ENCODE measurements at places on chromosomes 11 and 22.

- peak; percentile 54 for DNase-seq
These were observed 78.9 kb downstream of the SFI1 start for GRCh38 chr22:31575190-31575589.

- DNase-seq, result no peak
These were observed 279.9 kb downstream of the BRD1 start for GRCh38 chr22:49547751-49548239.

DNA sequence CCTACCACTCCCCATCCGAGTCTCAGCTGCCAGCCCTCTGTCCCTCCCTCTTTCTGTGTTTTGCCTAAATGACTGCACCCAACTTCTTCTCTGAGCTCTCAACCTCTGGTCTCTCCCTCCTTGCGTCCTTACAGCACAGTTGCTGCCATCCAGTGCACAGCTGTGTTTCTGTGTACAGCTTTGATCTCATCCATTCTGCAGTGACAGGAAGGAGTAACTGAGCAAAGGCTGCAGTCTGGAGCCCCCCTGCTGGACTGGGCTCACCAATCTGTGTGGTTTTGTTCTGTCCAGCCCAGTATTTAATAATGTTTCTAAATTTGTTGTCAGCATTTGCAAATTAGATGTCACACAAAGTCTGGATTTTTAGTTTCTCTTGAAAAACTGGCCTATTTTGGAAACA is 43.8 kb downstream of the PRR5L start:
- no peak for DNase-seq

DNA sequence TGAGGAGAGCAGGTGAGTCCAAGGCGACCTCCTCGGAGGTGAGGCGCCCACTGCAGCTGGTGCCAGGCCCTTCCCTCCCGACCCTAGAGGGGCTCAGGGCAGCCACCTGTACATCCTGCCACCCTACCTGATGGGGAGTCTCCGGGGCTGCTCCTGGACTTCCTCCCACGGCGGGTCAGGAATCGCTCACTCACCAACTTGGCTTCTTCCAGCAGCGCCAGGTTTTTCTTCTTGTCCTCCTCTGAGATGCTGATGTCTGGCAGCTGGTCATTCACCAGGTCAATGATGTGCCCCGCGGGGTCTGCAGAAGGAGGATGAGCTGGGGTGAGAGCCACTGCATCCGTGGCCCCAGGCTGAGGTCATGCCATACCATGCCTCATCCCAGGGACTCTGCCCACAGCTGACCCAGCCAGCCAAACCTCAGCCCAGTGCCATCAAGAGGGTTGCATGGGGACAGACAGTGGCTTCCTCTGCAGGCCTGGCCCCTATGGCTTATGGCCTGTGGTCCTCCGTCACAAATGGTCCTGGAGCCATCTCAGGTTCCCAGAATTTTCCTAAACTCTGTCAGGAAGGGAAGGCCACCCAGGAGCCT is 61.0 kb upstream of the LYVE1 start:
- DNase-seq, result no peak

DNA sequence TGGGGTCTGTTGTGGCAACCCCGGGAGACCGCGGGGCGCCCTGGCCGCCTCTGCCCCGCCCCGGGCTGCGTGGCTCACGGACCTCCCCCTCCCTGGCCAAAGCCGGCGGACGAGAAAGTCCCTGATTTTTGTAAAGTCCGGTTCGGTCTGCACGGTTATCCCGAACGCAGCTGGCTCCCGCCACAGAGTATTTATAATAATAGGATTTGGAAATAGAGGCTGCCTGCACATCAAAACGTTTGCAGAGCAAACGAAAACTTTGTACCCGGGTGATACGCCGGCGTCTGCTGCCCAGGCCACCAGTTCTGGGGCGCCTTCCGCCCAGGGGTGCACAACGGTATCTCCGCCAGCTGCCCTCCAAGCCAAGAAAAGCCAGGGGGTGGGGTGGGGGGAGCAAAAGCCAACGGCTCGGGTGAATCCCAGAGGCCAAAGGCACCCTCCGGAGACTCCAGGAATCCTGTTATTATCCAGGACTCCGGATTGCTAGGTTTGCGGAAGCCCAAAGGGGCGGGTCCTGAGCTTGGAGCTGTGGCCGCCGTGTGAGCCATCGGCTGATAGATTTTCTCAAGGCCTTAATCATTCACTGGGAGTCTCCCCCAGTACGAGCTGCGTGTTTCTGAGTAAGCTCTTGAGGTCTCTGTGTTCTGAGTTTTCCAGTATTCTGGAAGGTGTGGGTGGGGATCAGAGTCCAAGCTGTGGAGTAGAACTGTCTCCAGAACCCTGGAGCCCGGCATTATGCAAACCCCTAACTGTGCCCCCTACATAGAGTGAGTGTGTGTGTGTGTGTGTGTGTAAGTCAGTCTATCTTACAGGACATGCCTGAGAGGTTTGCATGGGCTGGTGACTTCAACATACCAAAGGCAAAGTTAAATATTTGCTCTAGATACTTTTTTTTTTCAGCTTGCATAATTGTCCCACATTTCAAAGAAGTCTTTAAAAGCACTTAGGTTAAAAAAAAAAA is 673 bp upstream of the SHANK2 start:
- no peak for DNase-seq

DNA sequence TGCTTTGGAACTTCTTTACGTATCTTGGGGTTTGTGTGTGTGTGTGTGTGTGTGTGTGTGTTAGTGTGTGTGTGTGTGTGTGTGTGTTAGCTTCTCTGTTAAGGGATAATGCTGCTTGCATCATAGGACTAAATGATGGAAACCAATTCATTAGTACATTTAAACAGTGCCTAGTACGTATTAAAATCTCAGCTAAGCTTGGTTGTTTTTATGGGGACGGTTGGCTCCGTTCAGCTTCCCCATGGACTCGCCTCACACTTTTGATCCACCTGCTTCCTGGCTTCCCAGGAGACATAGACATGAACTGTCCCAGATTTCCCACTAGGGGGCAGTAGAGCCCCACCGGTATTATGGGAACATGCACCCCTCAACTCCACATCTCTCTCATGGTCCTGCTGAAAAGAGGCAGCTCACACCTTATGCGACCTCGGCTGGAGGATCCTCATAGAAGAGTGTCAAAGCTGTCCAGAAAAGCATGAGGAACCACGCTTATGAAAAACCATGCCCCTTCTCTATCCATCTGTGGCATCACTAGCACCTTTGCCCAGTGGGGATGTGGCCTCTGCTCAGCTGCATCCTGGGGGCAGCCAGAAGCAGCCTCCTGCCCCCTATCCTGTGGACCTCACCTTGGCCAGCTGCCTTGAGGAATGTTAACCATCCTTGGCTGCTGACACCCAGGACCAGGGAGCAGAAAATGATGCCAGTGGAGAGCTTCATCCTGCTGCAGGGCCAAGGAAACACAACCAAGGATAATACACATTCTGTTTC is 9.7 kb upstream of the SAAL1 start:
- peak; percentile 11 for DNase-seq

- no peak for DNase-seq
These were observed 172.6 kb upstream of the CADM1 start for GRCh38 chr11:115676768-115677167.

DNA sequence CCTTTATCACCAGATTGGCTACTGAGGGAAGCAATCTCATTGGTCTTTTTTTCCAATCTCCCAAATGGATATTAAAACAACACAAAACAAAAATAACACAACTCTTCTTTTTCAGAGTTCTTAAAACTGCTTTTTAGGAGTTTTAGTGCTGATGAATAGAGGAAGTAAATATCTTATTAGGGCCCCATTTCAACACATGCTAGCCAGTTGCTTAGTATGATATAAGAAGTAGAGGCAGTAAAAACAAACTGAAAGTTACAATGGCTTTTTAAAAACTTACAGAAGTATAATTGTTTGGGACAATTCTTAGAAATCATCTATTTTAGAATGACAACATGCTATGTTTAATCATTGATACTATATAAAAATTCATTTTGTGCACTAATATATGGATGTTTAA is 3.4 kb downstream of the C11orf71 start:
- no peak for DNase-seq

- no peak for DNase-seq
These were observed 36.1 kb upstream of the NNMT start for GRCh38 chr11:114260077-114260476.

GRCh38 chr11:114358716-114359115 is 41.6 kb downstream of the C11orf71 start:
- DNase-seq, result no peak

GRCh38 chr11:59501931-59502330 is 1.4 kb upstream of the OR4D11 start:
- no peak for DNase-seq

GRCh38 chr11:11978792-11979487 is 29.5 kb downstream of the DKK3 start:
- DNase-seq, result no peak

- DNase-seq, result no peak
These were observed 175.2 kb downstream of the WNT11 start for GRCh38 chr11:76030968-76031590.

- no peak for DNase-seq
These were observed 103.8 kb downstream of the EXT2 start for GRCh38 chr11:44199298-44199697.

DNA sequence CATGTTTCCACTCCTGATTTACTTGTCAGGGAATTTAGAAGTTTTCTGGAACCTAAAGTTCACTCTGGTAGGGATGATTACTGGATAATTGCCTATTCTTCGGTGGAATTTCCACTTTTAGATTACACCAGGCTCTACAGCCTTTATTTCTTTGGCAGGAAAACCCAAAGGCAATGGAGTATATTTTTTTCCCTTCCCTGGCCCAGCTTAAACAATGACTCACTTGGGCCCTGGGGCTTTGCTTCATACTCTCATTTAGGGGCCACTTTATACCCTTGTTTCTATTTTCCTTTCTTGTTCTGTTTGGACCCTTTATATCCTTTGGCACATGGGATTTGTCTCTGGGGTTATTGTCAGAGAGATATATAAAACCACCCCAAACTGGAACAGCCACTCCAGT is 114.7 kb downstream of the CSTPP1 start:
- no peak for DNase-seq

Measured in anterior cingulate cortex (tissue), 58 donors.